ENCODE measurements at places on chromosomes 3 and 15. TPM values are rescaled to one million over a fixed set of nuclear protein-coding genes. Genes with fewer than 3 reads are reported as not detected.
A peak's percentile ranks its signal among the peaks of the same experiment; 100 is the strongest.

DNA sequence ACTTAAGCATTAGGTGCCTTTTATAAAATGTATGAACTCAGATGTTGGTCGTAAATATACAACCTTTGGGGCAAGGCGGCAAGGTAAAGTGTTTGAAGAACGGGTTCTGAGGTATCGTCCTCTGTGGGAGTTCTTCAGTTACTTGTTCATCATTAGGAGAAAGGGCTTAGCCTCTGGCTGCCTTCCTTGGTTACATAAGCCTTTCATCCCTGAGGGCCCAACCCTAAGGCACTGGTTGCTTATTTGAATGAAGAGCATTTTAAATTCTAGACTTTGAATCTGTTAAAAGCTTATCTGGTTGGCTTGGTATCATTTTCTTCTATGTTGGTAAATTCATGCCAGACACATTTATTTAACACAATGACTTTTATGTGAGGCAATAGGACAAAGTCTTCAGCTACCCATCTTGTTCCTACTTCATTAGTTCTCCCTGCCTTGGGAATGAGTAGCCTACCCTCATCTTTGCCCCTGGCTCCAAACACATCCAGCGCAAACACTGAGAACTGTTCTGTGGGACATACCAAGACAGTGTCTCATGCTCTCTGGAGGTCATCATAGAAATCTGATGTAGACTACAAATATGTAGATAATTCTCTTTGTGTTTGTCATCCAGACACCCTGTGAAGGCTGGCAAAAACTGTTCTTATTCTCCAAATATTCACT is 12.4 kb upstream of the CCDC80 start:
- peaks cover 4% of the 10 kb centered on the region for H3K27me3 ChIP-seq
- H3K36me3 ChIP-seq = no peaks in the 10 kb centered on the region
- no peak for DNase-seq
- H3K4me3 ChIP-seq = no peak overlapping the region
- H3K4me1 ChIP-seq = peaks cover 7% of the 10 kb centered on the region

- DNase-seq = peak; percentile 45
- peaks cover 10% of the 10 kb centered on the region for H3K27me3 ChIP-seq
- peak overlapping the region; percentile 94 for H3K27ac ChIP-seq
- peaks cover 84% of the 10 kb centered on the region for H3K4me1 ChIP-seq
These were observed 3.9 kb downstream of the B4GALT4 start for GRCh38 chr3:119236756-119237155.

GRCh38 chr15:74768771-74769342 is 13.0 kb upstream of the CSK start:
- peak; percentile 61 for DNase-seq
- no peak overlapping the region for H3K27ac ChIP-seq
- no peaks in the 10 kb centered on the region for H3K36me3 ChIP-seq
- H3K4me3 ChIP-seq = peak overlapping the region; percentile 1

GRCh38 chr15:38226608-38227266 is 25.9 kb upstream of the SPRED1 start:
- H3K4me3 ChIP-seq = no peak overlapping the region
- H3K27ac ChIP-seq = no peak overlapping the region
- no peaks in the 10 kb centered on the region for H3K4me1 ChIP-seq
- no peak for DNase-seq
- no peaks in the 10 kb centered on the region for H3K27me3 ChIP-seq

- H3K27me3 ChIP-seq = peaks cover 4% of the 10 kb centered on the region
- H3K27ac ChIP-seq = no peak overlapping the region
- peaks cover 20% of the 10 kb centered on the region for H3K4me1 ChIP-seq
- DNase-seq = no peak
- H3K36me3 ChIP-seq = peaks cover 8% of the 10 kb centered on the region
- no peak overlapping the region for H3K4me3 ChIP-seq
These were observed 38.9 kb downstream of the MYL3 start for GRCh38 chr3:46824211-46824970.

DNA sequence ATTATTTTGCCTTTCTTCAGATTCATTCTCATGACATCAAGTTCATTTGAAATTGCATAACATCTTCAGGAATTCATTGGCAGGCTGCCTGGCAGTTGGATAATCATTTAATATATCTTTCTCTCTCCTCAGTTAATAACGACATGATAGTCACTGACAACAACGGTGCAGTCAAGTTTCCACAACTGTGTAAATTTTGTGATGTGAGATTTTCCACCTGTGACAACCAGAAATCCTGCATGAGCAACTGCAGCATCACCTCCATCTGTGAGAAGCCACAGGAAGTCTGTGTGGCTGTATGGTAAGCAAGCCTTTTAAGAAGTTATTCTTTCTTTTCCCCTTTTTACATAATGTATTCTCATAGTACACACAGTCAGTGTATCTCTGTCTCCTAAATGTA is 38.2 kb downstream of the TGFBR2 start:
- H3K36me3 ChIP-seq = peaks cover 30% of the 10 kb centered on the region
- peaks cover 10% of the 10 kb centered on the region for H3K27me3 ChIP-seq
- H3K4me3 ChIP-seq = peak overlapping the region; percentile 79
- H3K27ac ChIP-seq = peak overlapping the region; percentile 99

GRCh38 chr3:116413319-116413718 is 32.0 kb downstream of the LSAMP start:
- H3K27me3 ChIP-seq = no peaks in the 10 kb centered on the region
- H3K4me3 ChIP-seq = no peak overlapping the region
- no peak for DNase-seq
- H3K27ac ChIP-seq = no peak overlapping the region
- H3K36me3 ChIP-seq = no peaks in the 10 kb centered on the region

GRCh38 chr3:87626546-87626945 is 350.2 kb upstream of the POU1F1 start:
- no peak for DNase-seq
- H3K4me1 ChIP-seq = no peaks in the 10 kb centered on the region
- peaks cover 2% of the 10 kb centered on the region for H3K27me3 ChIP-seq

DNA sequence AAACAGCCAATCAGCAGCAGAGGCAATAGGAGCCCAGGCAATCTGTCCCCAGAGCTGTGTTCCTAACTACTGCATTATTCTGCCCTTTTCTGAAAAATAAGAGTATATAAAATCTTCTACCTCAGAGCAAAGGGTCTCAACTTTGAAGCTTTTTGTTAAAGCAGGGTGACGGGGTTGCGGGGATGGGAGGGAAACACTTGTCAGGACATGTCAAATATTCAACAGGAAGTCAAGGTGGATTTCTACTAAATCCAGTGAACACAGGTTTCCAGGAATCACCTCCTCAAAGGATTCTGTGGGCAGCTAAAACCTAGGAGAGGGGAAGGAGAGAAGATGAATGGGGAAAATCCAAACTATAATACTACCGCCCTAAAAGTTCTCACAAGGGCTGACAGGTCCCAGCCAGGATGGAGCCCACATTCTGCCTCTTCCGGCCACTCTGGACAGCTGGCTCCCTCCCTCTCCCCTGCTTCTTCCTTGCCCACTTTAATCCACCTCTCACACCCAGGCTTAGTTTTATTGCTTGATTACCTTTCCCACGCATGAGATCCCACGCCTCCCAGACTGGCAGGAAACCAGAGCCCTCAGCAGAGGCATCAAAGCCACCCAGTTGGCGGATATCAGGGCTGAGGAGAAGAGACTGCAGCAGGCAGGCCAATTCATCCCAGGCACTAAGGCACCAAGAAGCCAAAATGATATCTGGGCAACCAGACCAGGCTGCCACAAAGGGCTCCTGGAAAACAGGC is 77.2 kb downstream of the OSBPL10 start:
- no peak overlapping the region for H3K27ac ChIP-seq
- H3K27me3 ChIP-seq = peaks cover 2% of the 10 kb centered on the region
- H3K4me1 ChIP-seq = no peaks in the 10 kb centered on the region
- no peak for DNase-seq

- H3K27ac ChIP-seq = no peak overlapping the region
- H3K36me3 ChIP-seq = no peaks in the 10 kb centered on the region
- H3K4me3 ChIP-seq = no peak overlapping the region
- no peaks in the 10 kb centered on the region for H3K4me1 ChIP-seq
These were observed 89.8 kb downstream of the ARHGEF26 start for GRCh38 chr3:154210986-154211385.

- no peak overlapping the region for H3K4me3 ChIP-seq
- no peak for DNase-seq
- no peak overlapping the region for H3K27ac ChIP-seq
- no peaks in the 10 kb centered on the region for H3K4me1 ChIP-seq
These were observed 82.3 kb upstream of the AGTR1 start for GRCh38 chr3:148615382-148615781.

GRCh38 chr15:76465728-76466127 is 129.2 kb downstream of the ISL2 start:
- DNase-seq = no peak
- peaks cover 64% of the 10 kb centered on the region for H3K36me3 ChIP-seq

- H3K4me3 ChIP-seq = no peak overlapping the region
- no peaks in the 10 kb centered on the region for H3K36me3 ChIP-seq
- no peak for DNase-seq
- peaks cover 17% of the 10 kb centered on the region for H3K4me1 ChIP-seq
- H3K27ac ChIP-seq = no peak overlapping the region
- peaks cover 12% of the 10 kb centered on the region for H3K27me3 ChIP-seq
These were observed 50.0 kb upstream of the ADPGK start for GRCh38 chr15:72833561-72833960.

DNA sequence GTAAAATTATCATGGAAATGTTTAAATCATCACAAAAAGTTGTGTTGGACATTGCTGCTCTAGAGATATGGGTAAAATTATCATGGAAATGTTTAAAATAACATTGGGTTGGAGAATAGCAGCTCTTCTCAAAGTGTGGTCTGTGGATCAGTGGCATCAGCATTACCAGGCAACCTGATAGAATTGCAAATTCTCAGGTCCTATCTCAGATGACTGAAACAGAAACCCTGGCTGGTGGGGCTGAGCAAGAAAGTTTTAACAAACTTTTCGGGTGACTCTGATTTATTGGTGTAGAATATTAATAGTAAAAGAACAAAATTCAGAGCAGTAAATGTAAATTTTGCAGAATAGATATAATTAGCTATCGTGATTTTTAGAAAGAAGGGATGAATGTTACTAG is 28.9 kb downstream of the NXPE3 start:
- no peak overlapping the region for H3K4me3 ChIP-seq
- no peak for DNase-seq
- H3K27me3 ChIP-seq = no peaks in the 10 kb centered on the region
- H3K4me1 ChIP-seq = peaks cover 25% of the 10 kb centered on the region
- peaks cover 12% of the 10 kb centered on the region for H3K36me3 ChIP-seq
- H3K27ac ChIP-seq = no peak overlapping the region

- H3K27ac ChIP-seq = no peak overlapping the region
- H3K36me3 ChIP-seq = no peaks in the 10 kb centered on the region
- no peak overlapping the region for H3K4me3 ChIP-seq
- no peak for DNase-seq
- peaks cover 8% of the 10 kb centered on the region for H3K4me1 ChIP-seq
These were observed 42.7 kb downstream of the TLNRD1 start for GRCh38 chr15:81043281-81043934.

DNA sequence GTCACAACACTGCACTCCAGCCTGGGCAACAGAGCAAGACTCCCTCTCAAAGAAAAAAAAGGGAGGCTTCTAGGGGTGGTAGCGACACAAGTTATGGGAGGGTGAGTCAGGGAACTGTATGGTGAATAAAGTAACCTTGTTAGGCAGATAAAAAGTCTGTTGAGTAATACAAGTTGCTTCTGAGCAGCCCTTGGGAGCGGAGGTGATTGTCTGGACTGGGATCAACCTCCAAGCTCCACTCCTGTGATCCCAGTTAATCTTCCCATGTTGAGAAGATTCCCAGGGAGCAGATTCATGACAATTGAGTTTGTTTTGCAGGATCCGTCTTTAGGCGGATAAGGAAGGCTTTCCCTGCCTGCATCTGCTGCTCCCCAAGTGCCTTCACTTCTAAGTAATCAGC is 335.9 kb downstream of the THSD4 start:
- peaks cover 8% of the 10 kb centered on the region for H3K27me3 ChIP-seq
- no peak overlapping the region for H3K4me3 ChIP-seq
- no peaks in the 10 kb centered on the region for H3K4me1 ChIP-seq
- no peak overlapping the region for H3K27ac ChIP-seq

GRCh38 chr15:41974041-41974440 is 1.7 kb upstream of the EHD4 start:
- H3K4me1 ChIP-seq = peaks cover 23% of the 10 kb centered on the region
- H3K27me3 ChIP-seq = peaks cover 18% of the 10 kb centered on the region
- DNase-seq = no peak
- no peak overlapping the region for H3K4me3 ChIP-seq
- no peak overlapping the region for H3K27ac ChIP-seq
- no peaks in the 10 kb centered on the region for H3K36me3 ChIP-seq

- H3K36me3 ChIP-seq = peaks cover 5% of the 10 kb centered on the region
- no peak overlapping the region for H3K4me3 ChIP-seq
- no peaks in the 10 kb centered on the region for H3K4me1 ChIP-seq
- H3K27me3 ChIP-seq = peaks cover 4% of the 10 kb centered on the region
These were observed 26.1 kb downstream of the GASK1A start for GRCh38 chr3:43005253-43005652.

GRCh38 chr3:47752716-47753115 is 29.0 kb downstream of the SMARCC1 start:
- H3K27me3 ChIP-seq = no peaks in the 10 kb centered on the region
- peaks cover 22% of the 10 kb centered on the region for H3K4me1 ChIP-seq
- H3K27ac ChIP-seq = no peak overlapping the region
- no peak overlapping the region for H3K4me3 ChIP-seq
- DNase-seq = no peak
- H3K36me3 ChIP-seq = peaks cover 3% of the 10 kb centered on the region

- H3K27ac ChIP-seq = no peak overlapping the region
- no peaks in the 10 kb centered on the region for H3K27me3 ChIP-seq
- no peak for DNase-seq
- no peaks in the 10 kb centered on the region for H3K36me3 ChIP-seq
- no peak overlapping the region for H3K4me3 ChIP-seq
These were observed 50.6 kb upstream of the MLF1 start for GRCh38 chr3:158520433-158520832.

PPM1L gene
- 14.8 TPM for polyA plus RNA-seq

BOC gene
- polyA plus RNA-seq = not detected

C3orf70 gene
- polyA plus RNA-seq = not detected

ZCWPW2 gene
- polyA plus RNA-seq = 0.56 TPM

WDR6 gene
- 56.8 TPM for polyA plus RNA-seq

FGF7 gene
- polyA plus RNA-seq = not detected

RTP3 gene
- not detected for polyA plus RNA-seq

THRB gene
- polyA plus RNA-seq = not detected

IMPG2 gene
- polyA plus RNA-seq = 0.04 TPM

HIGD2B gene
- polyA plus RNA-seq = not detected

TRH gene
- polyA plus RNA-seq = not detected

SLC2A2 gene
- polyA plus RNA-seq = not detected

RFTN1 gene
- 109 TPM for polyA plus RNA-seq
